CD4-positive, alpha-beta T cell treated with Interleukin-2 at 100 ng/mL for 4 hours (primary cell): ENCODE measurements at places on chromosomes 1 and 21.

GRCh38 chr1:174997041-174997440, 2.7 kb upstream of the CACYBP start:
- no peak for DNase-seq

DNA sequence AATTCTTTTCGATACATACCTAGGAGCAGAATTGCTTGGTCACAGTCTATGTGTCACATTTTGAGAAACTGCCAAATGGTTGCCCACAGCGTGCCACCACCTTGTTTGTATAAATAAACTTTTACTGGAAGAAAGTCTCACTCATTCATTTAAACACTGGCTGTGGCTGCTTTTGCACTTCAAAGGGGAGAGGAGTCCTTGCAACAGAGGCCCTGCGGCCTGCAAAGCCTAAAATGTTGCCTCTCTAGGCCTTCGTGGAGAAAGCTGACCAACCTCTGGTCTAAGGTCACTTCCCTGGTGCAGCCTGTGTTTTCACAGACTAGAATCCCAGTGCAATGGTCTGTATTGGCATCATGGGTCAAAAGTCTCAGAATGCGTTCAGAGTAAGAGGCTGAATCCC, 8.3 kb downstream of the RIPK4 start:
- no peak for DNase-seq

- DNase-seq: no peak
Observed at GRCh38 chr1:57348921-57349320, 74.9 kb downstream of the DAB1 start.

DNA sequence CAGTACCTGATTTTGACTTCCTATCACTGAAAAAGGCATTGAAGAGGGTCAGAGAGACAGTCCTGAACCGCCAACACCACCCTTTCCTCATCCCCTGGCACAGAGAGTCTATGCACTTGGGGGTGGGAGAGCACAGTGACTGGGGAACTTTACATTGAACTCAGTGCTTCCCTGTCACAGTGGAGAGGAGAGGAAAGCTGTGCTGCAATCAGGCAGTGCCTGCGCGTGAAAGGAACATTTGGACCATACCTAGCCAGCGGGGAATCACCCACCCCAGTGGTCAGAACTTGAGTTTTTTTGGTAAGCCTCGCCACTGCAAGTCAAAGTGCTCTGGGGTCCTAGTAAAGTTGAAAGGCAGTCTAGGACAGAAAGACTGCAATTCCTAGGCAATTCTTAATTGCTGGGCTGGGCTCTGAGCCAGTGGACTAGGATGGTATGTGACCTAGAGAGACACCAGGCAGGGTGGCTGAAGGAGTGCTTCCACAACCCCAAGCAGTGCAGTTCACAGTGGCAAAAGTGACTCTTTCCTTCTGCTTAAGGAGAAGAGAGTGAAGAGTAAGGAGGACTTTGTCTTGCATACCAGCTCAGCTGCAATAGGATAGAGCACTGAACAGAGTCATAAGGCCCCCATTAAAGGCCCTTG, 9.4 kb upstream of the HENMT1 start:
- DNase-seq: no peak

GRCh38 chr1:203506858-203507626, 13.1 kb downstream of the OPTC start:
- DNase-seq: no peak

- no peak for DNase-seq
Observed at GRCh38 chr1:30449003-30449402, 274.4 kb downstream of the MATN1 start.

DNA sequence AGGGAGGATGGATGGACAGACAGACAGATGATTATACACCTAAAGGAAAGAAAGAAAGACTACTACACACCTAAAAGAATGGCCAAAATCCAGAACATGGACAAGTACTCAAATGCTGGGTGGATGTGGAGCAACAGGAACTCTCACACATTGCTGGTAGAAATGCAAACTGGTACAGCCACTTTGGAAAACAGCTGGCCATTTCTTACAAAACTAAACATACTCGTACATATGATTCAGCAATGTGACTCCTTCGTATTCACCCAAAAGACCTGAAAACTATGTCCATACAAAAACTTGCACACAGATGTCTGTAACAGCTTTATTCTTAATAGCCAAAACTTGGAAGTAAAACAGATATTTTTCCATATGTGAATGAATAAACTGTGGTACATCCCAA, 51.3 kb downstream of the PRPF38A start:
- no peak for DNase-seq

- no peak for DNase-seq
Observed at GRCh38 chr1:154611150-154611862, 3.3 kb upstream of the ADAR start.

DNA sequence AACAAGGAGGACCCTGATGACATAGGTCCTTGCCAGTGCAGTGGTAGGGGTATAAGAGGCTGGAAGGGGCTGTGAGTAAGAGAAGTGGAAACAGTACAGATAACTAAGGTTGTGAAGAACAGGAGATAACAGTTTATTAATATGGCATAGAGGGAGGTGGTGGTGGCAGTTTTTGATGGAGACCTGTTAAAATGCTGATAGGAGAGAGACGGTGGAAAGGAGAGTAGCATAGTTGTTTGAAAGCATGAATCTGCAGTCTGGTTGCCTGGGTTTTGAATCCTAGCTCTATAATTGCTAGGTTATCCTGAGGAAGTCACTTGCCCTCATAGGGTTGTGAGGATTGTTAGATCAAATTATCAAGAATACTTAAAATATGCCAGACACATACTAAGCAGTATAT, 19.4 kb downstream of the LRRC41 start:
- DNase-seq: no peak

- no peak for DNase-seq
Observed at GRCh38 chr1:25779894-25780293, 20.1 kb upstream of the SELENON start.

DNA sequence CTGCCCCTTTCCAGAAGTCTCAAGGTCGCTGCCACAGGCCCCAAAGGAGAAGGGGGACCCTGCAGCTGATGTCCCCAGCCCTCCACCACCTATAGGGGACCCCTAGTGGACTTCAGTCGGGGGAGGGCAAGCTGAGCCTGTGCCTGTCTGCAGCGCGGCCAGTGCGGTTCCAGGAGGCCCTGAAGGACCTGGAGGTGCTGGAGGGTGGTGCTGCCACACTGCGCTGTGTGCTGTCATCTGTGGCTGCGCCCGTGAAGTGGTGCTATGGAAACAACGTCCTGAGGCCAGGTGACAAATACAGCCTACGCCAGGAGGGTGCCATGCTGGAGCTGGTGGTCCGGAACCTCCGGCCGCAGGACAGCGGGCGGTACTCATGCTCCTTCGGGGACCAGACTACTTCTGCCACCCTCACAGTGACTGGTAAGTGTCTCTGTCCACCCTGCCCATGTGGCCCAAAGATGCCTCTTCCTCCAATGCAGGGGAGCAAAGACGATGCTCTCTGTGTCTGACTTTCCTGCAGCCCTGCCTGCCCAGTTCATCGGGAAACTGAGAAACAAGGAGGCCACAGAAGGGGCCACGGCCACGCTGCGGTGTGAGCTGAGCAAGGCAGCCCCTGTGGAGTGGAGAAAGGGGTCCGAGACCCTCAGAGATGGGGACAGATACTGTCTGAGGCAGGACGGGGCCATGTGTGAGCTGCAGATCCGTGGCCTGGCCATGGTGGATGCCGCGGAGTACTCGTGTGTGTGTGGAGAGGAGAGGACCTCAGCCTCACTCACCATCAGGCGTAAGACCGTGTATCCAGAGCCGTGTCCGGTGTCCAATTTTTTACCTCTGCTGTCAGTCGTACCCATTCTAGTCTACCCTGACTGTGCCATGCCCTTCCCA, 79.9 kb downstream of the OBSCN start:
- no peak for DNase-seq

GRCh38 chr1:71377886-71378285, 297.1 kb upstream of the ZRANB2 start:
- DNase-seq: no peak

DNA sequence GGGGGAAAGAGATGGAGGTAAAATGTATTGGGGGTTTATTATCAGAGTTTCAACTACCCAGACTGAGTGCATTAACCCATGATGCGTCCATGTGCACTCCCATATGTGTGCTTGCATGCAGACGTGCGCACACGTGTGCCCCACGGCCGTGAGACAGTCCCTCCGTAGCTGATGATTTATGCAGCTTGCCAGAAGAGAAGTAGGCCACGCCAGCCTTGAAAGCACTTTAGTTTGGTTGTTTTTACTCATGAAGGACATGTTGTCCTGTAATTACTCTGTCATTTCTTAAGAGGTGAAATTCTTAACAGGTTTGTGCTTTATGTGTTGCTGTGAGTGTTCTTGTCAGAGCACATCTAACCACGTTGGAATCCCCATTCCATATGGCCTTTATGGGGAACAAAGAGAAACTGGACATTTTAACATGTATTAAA, 467.8 kb downstream of the LMO4 start:
- no peak for DNase-seq

DNA sequence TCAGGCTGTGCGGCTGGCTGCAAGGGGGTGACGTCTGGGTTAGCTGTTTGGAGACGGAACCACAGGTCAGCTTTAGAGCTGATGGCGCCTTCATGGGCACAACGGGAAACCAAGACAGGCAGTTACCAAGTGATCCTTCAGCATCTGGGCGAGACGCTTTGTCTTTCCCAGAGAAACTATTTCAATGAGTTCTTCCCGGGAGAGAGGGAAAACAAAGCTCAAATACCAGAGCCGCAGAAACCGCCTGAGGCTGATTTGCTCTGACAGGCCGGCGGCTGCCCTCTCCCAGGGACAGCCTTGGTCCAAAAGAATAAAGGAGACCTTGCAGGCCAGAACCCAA, 76.5 kb downstream of the CD58 start:
- DNase-seq: no peak

GRCh38 chr1:109356915-109357314, 40.8 kb downstream of the SORT1 start:
- no peak for DNase-seq
